ENCODE measurements at places on chromosomes 5 and 9.

DNA sequence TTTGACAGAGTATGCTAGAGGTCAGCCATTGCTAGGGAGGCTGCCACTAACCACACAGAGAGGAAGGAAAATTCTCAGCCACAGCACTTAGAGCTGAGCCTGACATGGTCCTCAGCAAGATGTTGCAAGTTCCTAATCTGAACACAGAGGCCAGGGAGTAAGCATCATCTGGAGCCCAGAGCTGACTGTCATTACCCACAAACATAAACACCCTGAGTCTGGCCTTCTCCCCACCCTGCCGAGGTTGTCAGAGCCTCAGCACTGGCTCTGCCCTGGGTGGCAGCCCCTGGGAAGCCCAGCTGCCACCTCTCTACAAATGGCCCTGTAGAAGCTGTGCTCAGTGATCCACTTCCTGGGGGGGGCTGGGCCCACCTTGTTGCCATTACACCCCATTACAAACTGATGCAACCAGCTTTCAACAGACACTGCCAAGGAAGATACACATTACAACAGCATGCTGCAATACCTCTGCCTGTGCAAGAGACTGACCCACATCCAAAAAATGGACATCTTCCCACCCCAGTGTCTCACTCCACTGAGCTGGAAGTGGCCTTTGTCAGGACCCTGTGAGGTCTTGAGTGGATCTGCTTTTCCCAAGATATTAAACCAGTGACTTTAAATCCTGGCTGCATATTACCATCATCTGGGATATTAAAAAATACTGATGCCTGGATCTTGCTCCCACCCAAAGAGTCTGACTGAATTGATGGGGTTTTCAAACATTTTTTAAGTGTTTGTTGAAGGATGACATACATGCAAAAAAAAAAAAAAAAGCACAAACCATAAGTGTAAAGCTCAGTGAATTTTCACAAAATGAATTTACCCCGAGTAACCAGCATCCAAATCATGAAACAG, 33.0 kb downstream of the IRF1 start:
- DNase-seq: no peak

- no peak for DNase-seq
Measured at GRCh38 chr9:1200847-1201251, 150.7 kb downstream of the DMRT2 start.

GRCh38 chr9:133875131-133875530, 117.0 kb downstream of the VAV2 start:
- no peak for DNase-seq

DNA sequence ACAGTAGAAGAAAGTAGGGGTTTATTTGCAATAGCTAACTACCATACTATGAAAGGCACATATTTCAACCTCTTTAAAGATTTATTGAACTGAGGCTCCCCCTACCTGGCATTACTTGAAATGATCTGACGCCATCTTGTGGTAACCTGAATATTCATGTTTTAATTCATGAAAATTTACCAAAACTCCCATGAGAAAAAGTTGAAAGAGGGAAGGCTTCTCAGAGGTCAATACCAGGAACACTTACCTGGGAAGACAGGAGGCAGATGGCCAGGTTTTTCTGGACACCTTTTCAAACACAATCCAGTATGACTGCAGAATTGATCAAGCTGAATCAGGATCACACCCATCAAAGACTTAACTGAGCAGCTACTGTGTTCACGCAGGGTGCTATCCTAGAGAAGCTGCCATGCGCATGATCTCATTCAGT, 9.4 kb downstream of the PRELID2 start:
- DNase-seq: no peak

GRCh38 chr5:14914623-14915260, 43.2 kb upstream of the ANKH start:
- no peak for DNase-seq

DNA sequence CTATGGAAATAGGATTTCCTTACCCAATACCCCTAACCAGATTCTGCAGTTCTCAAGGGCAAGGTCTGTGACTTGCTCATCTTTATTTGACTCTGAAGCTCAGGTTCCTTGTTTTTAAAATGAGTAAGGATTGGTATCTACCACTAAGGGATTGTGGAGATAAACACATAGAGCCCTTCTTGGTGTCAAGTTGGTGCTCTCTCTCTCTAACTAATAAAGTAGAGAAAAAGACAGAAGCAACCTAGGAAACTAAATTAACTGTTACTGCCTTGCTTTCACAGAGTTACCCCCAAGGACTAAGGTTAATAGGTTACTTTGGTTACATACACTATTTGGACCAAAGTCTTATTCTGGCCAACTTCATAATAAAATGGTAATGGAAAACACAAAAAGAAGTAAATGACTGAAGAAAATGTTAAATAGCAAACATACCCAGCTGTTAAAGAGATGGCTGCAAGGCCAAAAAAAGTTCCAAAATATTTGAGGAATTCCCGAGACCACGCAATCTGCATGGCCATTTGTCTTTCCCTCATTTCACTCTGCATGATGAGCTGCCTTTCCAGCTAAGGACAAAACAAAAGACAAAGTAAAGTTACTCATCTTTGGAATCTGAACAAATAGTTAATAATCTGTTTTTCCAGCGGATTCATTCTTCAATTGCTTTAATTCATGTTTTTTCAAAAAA, 21.8 kb upstream of the RLN1 start:
- DNase-seq: no peak

GRCh38 chr5:61283471-61283870, 48.6 kb upstream of the ZSWIM6 start:
- DNase-seq: no peak

GRCh38 chr5:132840896-132841295, 10.4 kb upstream of the SHROOM1 start:
- no peak for DNase-seq

DNA sequence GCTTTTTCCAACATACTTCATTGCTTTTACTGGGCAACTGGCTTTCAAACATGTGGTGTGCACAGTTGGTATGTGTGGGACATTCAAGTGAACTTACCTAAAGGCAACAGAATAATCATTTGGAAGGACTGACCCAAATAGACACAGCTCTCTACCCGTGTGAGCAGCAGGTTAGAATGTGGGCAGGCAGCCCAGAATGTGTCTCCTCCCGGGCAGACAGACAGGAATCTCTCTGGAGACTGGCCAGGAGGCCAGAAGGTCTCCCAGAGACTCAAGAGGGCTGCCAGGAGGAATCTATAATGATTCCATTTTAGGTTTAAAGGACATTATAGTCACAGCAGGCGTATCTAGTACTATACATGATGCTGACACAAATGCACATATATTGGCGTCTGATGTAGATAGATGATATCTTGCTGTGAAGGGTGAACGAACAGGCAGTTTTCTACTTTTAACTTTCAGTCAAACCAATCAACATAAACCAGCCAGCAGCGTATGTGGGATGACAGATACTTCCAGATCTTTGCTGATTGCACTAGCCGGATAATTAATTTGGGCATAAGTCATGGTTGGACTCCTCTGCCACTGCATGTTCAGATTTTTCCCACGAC, 297.4 kb upstream of the ZNF608 start:
- no peak for DNase-seq

DNA sequence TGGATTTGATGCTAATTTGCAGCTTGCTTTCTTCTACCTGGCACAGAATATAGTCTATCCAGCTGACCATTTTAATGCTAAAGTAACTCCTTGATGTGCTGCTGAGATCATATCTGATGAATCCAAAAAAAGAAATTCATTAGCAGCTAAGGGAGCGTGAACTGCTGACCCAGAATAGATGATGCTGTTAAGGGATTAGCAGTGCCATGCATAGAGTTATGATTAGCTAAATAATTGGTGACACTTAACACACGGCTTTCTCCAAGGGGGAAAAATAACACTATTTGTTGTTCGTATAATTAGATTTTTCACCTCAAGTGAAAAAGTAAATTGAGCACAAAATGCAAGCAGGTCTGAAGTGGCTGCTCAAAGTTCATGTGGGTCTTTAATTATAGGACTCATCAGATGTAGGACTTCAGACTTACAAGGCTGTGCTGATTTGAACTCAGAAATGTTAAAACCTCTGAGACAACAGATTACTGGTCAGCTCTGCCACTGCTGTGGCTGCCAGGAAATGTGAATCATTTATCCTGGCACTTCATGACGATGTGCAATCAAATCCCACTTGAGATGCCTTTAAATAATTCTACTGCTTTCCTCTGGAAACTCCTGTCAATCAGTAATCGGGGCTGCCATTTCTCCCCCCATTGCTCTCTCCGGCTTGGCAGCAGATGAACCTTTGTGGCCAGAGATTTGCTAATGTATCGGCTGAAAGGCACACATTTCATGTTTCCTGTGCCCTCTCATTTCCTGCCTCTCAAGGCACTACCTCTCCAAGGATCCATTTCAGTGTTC, 291.6 kb upstream of the C9orf72 start:
- no peak for DNase-seq

DNA sequence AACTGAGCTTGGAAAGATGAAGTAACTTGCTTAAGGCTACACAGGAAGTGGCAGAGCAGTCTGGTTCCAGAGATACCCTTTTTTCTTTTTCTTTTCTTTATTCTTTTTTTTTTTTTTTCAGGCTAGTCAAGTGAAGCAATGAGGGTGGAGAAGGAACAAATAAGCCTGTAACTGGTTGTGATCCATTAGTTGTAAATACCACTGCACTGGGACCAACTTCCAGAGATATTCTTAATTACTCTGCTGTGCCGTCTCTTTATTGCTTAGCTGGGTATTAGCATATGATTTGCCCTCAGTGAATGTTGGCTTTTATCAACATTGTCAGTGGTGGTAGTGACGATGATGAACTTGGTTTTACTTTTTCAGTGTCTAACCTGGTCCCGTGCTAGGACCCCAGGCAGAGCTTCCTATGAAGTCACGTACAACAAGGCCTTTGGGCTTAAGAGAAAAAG, 26.7 kb downstream of the LNPEP start:
- DNase-seq: no peak

DNA sequence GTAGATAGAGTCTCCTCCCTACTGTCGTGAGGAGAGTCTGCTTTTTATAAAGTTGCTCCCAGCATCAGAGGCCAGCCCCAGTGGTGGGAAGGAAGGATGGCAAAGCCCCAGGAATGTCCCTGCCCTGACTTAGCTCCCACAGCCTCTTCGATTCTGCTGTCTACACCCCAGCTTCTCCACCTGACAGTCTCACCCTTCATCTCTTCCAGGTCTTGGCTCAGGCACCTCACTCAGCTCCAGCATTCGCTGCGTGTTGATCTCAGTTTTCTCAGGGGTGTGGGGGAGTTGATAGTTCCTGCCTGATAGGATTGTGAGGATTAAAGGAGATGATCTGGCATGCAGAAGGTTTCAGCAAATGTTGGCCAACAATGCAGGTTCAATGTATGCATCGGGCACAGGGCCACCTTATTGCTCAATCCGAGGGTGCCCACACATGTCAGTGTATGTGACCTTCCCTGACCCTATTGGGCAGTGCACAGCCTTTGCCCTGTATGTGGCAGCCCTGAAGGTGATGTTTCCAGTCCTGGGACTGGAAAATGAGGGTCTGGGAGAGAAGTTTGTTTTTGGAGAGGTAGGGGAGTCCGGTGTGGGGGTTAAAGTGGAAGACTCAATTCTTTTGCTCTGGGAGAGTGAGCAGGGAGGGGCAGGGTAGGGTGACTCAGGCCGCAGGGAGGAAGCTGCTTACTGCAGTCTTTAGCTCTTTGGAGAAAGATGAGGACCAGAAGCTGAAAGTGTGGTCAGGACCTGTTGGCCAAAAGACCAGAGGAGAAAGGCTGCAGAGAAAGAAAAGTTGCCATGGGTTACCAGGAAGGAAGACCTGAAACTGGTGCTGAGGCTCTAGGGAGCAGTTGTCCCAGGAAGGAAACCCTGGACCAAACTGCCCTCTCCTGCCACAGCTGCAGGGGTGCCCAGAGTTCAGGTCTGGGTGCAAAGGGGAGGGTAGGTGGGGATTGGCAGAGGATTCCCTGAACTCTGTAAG, 153.2 kb downstream of the MACROH2A1 start:
- DNase-seq: no peak

DNA sequence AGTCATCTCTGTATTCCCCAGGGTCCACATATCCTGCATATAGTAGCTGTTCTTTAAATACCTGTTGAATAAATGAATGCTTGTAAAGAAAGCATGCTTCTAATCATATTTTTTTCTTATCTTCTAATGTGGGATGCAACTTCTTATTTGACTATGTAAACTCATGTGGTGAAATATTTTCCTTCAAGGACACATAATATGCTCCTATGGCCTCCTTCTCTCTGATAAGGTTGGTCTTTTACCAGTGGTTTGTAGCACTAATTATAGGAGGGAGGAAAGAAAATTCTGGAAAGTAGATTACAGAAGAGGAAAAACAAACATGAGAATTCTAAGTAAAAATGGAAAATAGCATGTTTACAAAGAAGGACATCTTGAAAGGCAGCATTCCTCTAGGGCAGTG, 28.6 kb upstream of the C5orf63 start:
- no peak for DNase-seq

DNA sequence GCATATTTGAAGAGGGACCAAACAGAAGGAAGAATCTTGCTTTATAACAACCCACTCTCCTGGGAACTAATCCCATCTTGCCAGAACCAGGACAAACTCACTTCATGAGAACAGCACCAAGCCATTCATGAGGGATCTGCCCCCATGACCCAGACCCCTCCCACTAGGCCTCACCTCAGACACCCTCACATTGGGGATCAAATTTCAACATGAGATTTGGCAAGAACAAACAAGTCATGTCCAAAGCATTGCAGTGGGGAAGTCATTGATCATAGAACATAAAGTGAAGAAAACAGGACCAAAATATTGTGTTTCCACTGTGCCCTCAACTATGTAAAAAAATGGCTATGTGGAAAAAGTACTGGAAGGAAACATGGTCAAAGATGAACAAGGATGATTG, 43.9 kb downstream of the MAP1B start:
- no peak for DNase-seq

DNA sequence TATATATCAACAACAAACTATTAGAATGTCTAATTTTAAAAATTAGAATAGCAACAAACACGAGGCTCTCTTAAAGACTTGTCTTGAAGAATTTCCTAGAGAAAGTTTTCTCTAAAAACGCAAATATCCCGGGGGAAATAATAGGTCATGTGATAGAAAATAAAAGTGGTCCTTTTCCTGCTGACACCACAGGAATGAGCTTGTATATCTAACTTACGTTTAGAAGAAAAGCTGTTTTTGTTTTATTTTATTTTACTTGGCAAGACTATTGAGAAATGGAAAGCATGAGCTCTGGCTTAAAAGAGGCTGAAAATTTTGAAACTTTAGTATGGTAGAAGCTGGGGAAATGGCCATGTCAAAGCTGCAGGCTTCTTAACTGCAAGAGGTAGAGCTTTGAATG, 465.0 kb downstream of the AGTPBP1 start:
- no peak for DNase-seq

GRCh38 chr9:136088939-136089696, 6.0 kb downstream of the NACC2 start:
- no peak for DNase-seq

DNA sequence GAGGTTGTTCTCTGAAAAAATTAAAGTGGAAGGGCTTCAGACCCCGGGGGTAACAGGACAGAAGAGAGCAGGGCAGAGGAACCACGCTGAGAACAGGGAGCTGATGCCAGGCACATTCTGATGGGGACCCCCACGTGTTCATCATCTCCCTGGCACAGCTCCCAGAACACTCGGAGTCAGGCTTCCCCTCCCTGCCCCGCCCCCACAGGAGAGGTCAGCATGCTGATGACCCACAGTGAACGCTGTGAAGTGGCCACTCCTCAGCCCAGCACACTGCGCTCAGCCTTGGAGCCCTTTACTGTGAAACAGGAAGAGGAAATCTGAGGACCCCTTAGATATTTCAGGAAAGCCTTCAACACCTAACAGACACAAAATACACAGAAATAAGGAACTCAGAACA, 16.4 kb downstream of the RETREG1 start:
- no peak for DNase-seq
